ENCODE measurements at places on chromosomes 7 and 10.

DNA sequence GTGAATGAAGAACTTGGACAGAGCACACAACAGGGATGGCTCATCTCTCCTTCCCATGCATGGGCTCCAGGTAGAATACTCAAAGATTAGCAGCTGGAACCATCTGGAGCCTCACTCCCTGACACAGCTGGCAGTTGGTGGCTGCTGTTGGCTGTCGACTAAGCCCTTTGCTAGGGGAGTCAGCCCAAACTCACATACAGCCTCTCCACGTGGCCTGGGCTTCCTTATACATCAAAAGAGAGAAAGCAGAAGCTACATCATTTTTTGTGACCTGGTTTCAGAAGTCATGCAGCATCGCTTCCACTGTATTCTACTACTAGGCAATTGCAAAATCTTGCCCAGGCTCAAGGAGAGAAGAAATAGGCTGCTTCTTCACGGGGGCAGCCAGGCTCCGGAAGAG, 24.4 kb downstream of the ASNS start:
- no peak for DNase-seq

GRCh38 chr7:129191272-129191671, 2.8 kb downstream of the SMO start:
- DNase-seq: no peak

DNA sequence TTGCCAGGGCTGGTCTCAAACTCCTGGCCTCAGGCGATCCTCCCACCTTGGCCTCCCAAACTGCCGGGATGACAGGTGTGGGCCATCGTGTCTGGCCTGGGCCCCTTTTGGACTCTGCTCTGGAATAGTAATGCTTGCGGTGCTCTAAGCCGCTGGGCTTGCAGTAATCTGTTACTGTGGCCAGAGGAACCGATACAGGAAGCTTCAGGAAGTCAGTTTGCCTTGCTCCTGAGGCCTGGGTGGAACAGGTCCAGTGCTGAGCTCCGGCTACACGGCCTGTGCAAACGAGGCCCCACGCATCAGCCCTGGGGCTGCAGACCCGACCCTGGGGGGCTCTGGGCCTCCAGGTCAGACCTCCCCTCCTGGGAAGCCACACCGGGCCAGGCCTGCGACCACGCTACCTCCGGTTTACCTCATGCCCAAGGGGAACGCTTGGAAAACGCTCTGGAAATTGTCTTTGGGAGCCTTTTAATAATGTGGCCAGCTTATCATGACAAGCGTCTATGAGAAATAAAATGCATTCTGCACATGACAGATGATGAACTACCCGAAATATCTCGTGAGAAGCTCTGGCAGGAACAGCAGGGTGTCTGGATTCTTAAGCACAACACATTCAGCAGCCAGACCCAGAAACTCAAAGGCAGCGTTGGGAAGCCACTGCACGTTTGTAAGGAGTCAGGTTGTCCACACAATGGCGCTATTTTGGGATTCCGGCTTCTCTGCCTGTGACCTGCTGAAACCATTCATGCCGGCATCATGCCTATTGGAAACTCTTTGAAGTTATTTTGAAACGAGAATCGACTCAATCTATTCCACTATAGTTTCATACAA, 10.1 kb upstream of the ADAP1 start:
- peak; percentile 54 for DNase-seq

GRCh38 chr10:97726636-97727178, 10.2 kb upstream of the ZFYVE27 start:
- DNase-seq: no peak

All from inflammatory macrophage treated with lipopolysaccharide for 1 hour (primary cell).